ENCODE measurements at places on chromosomes 7 and 10.

- no peak for DNase-seq
These were observed 12.7 kb downstream of the FBXW4 start for GRCh38 chr10:101682172-101682825.

DNA sequence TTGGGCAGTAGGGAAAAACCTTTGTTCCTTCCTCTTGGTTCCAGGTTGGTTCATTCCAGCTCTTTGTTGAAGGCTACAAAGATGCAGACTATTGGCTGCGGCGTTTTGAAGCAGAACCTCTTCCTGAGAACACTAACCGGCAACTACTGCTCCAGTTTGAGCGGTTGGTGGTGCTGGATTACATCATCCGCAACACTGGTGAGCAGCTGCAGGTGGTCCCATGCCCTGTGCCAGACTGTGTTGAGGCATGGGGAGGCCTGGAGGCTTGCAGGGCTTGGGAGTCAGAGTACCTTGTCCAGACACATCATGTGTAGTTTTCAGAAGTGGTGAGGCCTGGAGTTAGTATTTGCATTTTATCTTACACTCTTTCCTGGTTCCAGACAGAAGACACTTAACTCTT, 16.3 kb downstream of the PI4K2A start:
- no peak for DNase-seq

- no peak for DNase-seq
These were observed 242.1 kb downstream of the CDC14C start for GRCh38 chr7:49166441-49166840.

DNA sequence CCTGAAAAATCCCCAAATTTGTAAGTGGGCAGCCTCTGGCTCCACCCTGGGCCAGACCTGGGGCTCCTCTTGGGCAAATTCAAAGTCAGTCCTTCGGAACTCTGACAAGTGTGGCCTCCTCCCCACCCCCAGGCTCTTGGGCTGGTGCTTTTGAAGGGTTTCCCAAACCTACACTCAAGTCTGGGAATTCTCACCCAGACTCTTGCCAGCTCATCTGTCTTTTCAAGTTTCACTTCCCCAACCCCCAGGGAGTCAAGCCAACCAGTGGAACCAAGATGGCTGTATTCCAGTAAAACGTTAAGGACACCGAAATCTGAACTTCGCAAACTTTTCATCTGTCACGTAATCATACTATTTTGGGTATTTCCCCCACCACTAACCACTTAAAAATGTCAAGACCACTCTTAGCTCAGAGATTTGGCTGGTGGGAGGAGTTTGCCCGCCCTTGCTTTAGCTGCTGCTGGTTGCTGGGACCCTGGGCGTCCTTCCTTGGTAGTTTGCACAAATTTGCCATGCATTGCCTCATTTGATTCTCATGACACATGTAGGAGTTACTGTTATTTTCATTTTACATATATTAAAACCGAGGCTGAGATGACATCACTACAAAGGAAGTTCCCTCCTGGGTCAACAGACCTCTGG, 1.7 kb upstream of the MYO1G start:
- DNase-seq, result no peak

- no peak for DNase-seq
These were observed 7.6 kb downstream of the FAM53B start for GRCh38 chr10:124736491-124737136.

- no peak for DNase-seq
These were observed 4.9 kb upstream of the KLHL7 start for GRCh38 chr7:23100697-23101096.

DNA sequence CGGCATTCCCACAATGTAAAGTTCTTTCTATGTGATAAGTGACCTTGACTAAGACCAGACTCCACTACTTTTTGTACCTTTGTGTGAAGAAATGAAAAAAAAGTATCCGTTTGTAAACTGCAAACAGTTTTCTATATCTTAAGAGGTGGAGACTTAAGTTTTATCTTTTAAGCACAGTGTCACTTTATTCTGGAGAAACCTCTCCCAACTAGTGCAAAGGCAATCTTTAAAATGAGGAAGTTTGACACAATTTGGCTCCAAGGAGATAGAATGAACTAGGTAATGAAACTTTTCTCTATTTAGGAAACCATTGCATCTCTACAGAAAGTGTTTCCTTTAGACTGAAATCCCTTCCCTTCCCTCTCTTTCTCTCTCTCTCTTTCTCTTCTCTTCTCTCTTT, 122.9 kb downstream of the SAMD9 start:
- DNase-seq, result no peak

DNA sequence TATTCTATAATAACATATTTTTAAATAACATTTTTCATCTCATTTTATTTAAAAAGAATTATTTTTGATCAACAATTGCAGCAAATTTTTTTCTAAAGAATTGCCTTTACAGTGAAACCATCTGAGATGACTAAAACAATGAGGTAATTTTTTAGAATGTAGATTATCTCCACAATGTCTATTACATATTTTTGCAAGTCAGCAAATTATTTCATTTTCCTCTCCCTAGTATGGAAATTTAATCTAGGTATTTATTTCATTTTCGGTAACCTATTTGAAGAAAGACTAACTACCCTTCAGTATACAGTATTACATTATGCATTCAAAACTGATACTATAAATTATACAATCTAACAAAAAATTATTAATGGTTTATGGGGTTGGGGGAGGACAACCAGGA, 213.2 kb upstream of the SP4 start:
- DNase-seq, result no peak

GRCh38 chr10:57830877-57831560, 436.7 kb downstream of the IPMK start:
- DNase-seq, result no peak

- no peak for DNase-seq
These were observed 200.7 kb downstream of the RAPGEF5 start for GRCh38 chr7:22156205-22156604.

DNA sequence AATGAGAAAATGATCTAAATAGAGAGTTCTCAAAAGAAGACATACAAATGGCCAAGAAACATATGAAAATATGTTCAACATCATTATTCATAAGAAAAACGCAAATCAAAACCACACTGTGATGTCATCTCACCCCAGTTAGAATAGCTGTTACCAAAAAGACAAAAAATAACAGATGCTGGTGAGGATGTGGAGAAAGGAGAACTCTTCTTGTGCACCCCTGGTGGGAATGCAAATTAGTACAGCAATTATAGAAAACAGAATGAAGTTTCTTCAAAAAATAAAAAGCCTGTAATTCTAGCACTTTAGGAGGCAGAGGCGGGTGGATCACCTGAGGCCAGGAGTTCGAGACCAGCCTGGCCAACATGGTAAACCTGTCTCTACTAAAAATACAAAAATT, 199.3 kb downstream of the PARD3 start:
- DNase-seq, result no peak

GRCh38 chr10:94108200-94108599, 114.5 kb downstream of the PLCE1 start:
- no peak for DNase-seq

DNA sequence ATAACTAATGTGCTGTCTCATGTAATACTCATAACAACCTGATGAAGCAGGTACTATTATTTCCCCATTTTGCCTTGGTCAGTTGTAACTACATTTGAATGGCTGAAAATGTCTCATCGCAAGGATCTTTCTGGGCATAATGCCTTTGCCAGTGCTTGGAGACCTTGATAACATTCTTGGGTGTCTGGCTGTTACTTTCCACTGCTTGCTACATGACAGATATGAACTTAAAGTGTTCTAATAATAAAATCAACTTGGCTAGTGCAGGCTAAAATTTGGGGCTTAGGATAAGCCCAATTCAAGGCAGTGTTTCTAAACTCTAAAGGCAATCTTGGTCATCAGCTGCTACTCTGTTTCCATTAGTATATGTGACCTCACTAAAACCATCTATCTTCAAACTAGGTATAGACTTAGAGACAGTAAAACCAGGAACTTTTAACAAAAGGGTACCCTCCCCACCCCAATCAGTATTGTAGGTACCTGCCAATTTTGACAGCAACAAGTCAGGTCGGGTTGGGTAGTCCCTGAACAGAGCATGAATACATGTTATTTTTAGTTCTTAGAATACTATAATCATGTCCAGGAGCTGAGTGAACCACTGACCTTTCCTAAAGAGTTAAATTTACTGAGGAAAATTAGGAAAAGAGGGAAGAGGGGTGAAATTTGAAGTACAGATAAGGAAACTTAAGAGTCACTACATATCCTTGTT, 68.2 kb upstream of the AHR start:
- DNase-seq, result no peak

- DNase-seq, result no peak
These were observed 321.1 kb upstream of the ZMIZ1 start for GRCh38 chr10:78747401-78748234.

DNA sequence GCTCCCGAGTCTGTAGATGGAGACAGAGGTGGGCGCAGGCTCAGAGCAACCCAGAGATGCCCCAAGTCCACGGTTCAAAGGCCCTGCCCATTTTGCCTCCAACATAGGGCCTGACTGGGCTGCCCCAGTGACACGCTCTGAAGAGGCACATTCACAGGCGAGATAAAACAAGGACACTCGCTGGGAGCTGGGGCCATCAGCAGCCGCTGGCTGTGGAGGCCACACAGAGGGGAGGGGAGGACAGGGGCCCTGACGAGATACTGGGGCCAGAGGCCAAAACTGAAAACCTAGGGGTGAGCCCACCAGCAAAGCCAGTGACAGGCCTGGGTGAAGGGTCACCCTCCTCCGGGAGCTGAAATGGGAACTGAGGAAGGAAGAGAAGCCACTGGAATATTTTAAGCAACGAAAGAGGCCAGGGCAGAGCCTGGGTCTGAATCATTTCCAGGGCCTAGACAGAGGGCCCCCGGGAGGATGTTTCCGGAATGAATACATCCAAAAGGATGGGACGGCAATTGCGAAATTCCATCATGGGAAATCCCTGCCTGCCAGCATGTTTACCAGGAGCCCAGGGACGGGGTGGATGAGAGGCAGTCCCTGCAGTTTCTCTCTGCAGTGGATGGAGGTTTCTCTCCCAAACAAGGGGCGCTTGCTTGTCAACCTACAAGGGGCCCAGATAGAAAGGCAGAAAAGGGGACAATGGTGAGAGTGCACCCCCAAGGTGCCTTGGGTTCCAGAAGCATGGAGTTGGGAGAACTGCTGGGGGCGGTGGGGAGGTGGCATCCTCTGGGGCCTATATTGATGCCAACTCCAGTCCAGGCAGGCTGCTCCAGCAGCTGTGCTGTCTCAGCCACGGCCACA, 29.0 kb upstream of the HSPA12A start:
- no peak for DNase-seq

DNA sequence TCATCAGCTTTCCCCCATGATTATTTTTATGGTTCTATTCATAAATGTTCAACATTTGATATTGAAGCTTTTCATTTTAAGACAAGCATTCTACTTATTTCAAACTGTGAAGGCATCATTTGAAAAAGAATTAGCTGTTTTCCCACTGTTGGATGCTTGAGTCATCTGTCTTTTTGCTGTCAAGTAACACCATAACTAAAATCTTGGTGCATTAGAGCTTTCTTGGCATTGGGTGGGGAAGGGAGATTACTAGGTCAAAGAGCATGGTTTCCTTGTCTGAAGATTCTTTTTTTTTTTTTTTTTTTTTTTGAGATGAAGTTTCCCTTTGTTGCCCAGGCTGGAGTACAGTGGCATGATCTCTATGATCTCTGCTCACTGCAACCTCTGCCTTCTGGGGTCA, 68.5 kb downstream of the CTBP2 start:
- DNase-seq, result no peak

DNA sequence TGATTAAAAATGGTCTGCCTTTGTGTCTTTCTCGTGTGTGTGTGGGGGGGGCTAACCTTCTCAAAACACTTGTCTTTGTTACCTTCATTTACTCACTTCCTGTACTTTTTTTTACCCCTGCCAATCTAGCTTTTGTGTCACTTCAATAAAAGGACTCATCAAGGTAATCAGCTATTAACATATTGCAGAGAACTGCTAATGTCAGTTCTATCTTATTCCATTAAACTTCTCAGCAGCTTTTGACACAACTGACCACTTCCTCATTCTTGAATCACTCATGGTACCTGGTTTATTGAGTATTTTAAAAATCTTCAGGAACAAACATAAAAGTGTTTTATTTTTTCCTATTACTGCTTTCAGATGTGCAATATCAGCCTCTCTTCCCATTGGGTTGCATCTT, 59.8 kb downstream of the SLC25A40 start:
- DNase-seq, result no peak

DNA sequence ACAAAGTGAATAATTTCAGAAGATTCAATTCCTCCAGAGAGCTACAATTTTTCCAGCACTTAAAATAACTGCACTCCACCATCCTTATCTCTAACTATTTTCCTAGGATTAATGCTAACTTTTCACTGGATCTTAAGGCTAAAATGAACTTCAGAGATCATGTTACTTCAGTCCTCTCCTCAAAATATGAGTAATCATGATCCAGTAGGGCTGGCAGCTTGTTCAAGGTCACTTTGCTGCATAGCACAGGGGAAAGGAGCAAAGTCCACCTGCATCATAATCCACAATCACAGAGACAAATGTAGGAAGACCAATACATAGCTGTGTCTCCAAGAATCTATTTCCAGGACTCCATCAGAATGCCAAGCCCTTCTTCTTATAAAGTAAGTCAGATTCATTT, 150.3 kb downstream of the LRRTM3 start:
- DNase-seq, result no peak

- DNase-seq, result no peak
These were observed 136.9 kb downstream of the KCNMA1 start for GRCh38 chr10:77500754-77501151.

DNA sequence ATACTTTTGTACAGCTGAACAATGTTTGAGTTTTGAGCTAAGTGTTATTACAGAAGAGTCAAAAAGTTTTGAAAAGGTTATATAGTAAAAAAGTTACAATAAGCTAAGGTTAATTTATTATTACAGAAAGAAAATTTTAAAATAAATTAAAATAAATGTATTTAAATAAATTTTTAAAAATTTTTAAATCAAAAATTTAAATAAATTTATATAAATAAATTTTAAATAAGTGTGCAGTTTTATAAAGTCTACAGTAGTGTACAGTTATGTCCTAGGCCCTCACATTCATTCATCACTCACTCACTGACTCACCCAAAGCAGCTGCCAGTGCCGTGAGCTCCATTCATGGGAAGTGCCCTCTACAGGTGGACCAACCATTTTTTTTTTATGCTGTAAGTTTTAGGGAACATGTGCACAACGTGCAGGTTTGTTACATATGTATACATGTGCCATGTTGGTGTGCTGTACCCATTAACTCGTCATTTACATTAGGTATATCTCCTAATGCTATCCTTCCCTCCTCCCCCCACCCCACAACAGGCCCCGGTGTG, 462.9 kb upstream of the ZMIZ1 start:
- no peak for DNase-seq

GRCh38 chr7:146201945-146202344, 85.3 kb downstream of the CNTNAP2 start:
- DNase-seq, result no peak

DNA sequence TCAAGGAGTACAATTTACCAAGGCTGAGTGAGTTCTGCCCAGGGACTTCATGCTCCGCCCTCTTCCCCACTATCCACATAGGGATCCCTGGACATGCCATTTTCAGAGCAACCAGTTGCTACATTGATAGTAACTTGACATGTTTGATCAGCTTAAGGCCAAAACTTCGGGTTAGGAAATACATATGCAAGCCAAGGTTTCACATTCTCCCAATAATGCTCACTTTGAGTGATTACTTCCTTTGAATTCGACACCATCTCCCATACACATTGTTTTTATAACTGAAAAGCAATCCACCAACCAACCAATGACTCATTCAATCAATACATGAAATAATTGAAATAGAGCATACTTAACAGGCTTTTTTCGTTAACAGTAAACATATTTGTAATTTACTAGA, 137.9 kb downstream of the GLI3 start:
- no peak for DNase-seq

- DNase-seq, result no peak
These were observed 42.6 kb downstream of the SRPK2 start for GRCh38 chr7:105346138-105346537.

Data from NCI-H1105 (cell line).